NCI-H2171 (cell line): ENCODE measurements at places on chromosomes 5 and 9.

GRCh38 chr5:178454303-178454702 is 135.9 kb downstream of the COL23A1 start:
- no peak for DNase-seq

GRCh38 chr5:95725071-95725820 is 5.9 kb upstream of the RHOBTB3 start:
- DNase-seq, result no peak

DNA sequence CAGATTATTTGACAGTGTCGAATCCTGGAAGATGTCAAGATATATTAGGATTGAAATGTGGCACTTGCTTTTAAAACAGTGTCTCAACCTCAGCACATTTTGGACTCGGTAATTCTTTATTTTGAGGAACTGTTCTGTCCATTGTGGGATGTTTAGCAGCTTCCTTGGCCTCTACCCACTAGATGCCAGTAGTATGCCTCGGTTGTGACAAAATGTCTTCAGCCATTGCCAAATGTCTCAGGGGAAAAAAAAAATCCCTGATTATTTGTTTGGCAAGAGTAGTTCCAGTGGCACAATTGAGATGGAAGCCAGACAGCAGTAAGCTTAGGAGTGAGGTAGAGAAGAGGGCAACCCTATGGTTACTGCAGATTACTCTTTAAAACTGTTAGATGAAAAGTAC is 694.5 kb upstream of the RIOK2 start:
- no peak for DNase-seq

DNA sequence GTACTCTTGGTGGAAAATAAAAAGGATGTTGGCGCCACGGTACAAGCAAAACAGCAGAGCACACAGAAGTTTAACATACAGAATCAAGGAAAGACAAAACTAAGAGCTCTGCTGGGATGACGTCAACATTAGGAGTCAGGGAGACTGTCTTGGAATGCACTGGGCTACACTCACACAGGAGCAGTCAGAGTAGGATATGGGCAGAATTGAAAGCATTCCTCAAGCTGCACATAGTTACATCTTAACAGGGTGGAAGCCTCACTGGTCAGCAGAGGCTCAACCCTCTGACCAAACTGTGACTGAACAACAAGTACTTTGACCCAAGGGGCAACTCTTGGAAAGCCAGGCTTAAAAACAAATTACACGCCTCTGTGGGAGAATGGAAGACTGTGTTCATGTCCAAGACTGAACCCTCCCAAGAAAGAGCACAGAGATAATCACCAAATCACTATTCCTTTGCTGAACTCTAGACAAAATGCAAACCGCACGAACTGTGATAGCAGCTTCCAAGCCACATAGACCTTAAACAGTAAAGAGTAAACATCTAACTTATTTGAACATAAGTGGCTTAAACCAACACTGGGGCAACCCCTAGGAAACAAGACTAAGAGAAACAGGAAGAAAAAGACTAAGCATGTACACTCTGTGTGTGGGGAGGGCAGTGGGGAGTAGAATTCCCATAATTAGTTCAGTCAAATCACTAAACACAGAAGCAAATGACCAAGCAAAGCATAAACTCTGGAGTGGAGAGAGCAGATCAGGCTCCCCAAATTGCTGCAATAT is 772.7 kb downstream of the PRELID2 start:
- DNase-seq, result no peak

DNA sequence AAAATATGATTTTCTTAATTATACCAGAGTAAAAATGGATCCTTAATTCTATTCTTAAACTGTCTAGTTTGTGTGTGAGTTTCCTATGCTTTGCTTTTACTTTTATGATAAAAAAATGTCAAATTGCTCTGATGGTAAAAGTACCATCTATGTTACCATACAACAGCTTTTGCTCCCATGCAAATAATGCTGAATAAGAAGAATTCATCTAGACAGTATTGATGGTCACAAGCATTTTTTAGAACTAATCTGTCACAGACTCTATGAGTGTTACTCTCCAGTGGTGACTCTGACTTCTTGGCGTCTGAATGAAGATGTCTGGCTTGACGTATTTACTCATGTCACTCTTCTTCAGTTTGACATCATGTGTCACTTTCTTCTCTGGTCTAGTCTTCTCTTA is 608.1 kb upstream of the RORB start:
- DNase-seq, result no peak

- DNase-seq, result no peak
Measured at GRCh38 chr9:69805962-69806515, 14.6 kb upstream of the CFAP95 start.

GRCh38 chr9:109199676-109200075 is 32.6 kb upstream of the FRRS1L start:
- no peak for DNase-seq

DNA sequence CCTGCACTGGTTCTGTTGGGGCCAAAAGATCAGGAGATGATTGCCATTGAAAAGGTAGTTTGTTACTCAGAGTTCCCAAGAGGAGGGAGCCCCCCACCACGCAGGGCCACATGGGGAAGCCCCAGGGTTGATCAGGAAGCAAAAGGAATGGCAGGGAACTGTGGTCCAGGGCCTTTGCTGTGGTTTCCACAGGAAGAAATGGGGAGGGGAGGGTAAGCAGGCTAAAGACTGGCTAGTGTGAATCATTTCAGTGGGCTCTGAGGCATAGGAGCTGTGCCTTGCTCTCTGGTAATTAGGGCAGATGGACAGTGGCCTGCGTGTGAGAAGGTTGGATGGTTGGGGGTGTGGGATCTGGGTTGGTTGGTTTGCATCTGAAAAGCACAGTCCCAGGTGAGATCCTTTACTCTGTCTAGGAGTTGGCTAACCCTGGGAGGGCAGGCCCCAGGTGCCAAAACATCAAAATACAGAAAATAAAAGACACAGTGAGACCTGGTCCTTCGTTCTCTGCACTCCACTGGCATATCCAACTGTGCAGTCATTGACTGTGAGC is 66.1 kb downstream of the PTPDC1 start:
- no peak for DNase-seq

DNA sequence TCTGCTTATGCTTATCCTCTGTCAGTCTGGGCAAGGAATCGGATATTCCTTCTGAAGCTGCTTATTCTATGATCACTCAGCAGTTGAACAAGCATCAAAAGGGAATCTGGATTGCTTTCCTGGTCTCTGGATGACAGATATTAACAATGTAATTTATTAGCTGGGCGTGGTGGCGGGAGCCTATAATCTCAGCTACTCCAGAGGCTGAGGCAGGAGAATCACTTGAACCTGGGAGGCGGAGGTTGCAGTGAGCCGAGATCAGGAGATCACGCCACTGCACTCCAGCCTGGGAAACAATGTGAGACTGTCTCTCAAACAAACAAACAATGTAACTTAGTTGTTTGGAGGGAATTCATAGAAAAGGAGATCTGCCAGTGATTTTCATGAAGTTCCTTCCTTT is 45.4 kb downstream of the DMRT1 start:
- DNase-seq, result no peak

GRCh38 chr5:1660511-1660910 is 136.8 kb upstream of the LPCAT1 start:
- DNase-seq, result no peak

DNA sequence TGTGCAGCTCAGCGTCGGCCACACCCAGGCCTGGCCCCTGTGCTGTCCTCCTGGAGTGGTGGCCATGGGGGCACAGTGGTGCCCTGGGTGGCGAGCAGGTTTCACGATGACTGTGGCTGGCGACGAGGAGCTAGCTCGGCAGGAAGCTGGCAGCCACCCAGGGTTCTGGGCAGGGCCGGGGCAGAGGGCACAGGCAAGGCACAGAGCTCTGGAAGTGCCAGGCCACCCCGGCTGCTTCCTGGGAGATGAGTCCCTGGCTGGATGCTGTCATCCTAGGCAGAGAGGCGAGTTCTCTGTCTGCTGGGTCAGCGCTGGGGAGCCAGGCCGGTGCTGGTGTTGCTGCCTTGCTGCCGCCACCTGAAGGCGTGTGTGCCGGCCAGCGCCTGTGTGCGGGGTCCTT is 51.7 kb downstream of the RXRA start:
- no peak for DNase-seq

- DNase-seq, result no peak
Measured at GRCh38 chr9:72313507-72313906, 51.5 kb downstream of the ZFAND5 start.

GRCh38 chr9:88418715-88419540 is 30.7 kb downstream of the SPIN1 start:
- DNase-seq, result no peak

- DNase-seq, result no peak
Measured at GRCh38 chr5:37002176-37002751, 125.7 kb downstream of the NIPBL start.

GRCh38 chr9:97853056-97853843 is at the start of gene FOXE1:
Gene FOXE1 (plus strand): TSS chr9:97853226. CDS start chr9:97853915, 689 bp downstream.
- DNase-seq, result no peak

DNA sequence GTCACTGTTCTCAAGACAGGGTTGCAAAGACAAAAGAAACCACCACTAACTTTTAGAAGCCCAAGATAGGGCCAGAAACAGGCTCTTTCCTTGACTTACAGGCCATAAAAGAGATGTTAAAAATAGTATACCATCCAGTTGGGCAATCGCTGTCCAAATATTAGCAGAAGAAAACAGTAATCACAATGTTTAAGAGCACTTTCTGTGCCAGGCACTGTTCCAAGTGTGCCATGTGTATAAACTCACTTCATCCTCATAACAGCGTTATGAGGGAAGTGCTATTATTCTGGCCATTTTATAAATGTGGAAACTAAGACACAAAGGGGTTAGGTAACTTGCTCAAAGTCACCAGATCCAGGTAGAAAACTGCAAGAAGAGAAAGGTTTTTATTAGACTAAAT is 111.7 kb downstream of the KCNN2 start:
- no peak for DNase-seq

- no peak for DNase-seq
Measured at GRCh38 chr5:112532654-112533360, 113.7 kb upstream of the EPB41L4A start.

DNA sequence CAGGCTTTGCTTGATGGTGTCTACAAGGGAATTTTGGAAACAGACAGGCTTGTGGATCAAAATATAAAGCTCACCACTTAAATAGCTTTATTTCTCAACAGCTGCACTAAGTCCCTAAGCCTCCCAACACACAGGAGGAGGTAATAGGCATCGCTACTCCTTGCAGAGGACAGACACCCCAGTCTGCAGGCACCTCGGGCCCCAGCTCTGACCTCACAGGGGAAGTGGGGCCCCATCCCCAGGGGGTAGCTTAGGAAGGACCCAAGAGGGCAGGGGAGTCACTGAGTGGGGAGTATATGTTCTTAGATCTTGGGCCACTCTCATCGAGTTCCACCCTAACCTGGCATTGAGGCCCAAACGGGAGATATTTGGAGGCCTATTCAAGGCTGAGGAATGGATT is 66.7 kb upstream of the XPA start:
- no peak for DNase-seq

DNA sequence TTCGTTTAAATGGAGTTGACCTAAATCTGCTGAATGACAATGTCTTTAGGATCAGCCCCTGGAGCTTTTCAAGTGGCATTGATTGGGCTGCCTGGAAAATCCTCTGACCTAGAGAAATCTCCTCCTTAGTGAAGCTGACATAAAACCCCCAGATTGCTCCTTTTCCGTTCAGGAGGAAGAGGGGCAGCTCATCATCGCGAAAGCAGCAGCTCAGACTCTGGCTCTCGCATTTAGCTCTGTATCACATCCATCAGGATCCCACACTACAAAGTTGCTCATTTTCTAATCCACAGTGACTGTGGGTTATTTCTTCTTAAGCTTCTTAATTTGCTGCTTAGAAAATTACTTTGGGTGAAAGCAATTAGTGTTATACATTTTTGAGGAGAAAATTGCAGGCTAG is 373.7 kb downstream of the ENC1 start:
- no peak for DNase-seq

DNA sequence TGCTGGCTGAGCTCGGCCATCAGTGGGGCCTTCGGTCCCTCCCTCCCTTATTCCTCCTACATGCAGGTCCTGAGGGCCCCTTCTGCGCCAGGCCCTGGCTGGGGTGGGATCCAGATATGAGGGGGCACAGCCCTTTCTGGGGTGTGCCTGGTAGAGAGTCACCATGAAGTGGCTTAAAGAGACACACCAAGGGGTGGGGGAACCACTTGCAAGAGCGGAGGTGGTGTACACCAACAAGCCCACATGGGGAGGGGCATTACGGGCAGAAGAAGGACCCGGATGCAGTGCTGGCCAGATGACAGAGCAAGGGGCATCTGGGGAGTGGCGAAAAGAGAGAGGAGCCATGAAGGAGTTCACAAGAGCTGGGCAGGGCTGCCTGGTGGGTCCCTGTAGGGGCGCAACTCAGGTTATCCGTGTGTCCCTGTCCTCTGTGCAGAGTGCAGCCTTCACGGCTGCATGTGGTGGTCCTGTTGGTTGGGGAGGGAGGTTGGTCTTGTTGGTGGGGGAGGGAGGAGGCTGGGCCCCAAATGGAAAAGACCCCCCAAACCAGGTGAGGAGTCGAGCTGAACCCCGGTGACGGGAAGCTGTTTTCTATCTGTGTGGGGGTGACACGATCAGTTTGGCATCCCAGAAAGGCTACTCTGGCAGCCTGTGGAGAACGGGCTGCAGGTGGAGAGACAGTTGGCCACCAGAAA is 158.1 kb downstream of the DAB2IP start:
- no peak for DNase-seq

DNA sequence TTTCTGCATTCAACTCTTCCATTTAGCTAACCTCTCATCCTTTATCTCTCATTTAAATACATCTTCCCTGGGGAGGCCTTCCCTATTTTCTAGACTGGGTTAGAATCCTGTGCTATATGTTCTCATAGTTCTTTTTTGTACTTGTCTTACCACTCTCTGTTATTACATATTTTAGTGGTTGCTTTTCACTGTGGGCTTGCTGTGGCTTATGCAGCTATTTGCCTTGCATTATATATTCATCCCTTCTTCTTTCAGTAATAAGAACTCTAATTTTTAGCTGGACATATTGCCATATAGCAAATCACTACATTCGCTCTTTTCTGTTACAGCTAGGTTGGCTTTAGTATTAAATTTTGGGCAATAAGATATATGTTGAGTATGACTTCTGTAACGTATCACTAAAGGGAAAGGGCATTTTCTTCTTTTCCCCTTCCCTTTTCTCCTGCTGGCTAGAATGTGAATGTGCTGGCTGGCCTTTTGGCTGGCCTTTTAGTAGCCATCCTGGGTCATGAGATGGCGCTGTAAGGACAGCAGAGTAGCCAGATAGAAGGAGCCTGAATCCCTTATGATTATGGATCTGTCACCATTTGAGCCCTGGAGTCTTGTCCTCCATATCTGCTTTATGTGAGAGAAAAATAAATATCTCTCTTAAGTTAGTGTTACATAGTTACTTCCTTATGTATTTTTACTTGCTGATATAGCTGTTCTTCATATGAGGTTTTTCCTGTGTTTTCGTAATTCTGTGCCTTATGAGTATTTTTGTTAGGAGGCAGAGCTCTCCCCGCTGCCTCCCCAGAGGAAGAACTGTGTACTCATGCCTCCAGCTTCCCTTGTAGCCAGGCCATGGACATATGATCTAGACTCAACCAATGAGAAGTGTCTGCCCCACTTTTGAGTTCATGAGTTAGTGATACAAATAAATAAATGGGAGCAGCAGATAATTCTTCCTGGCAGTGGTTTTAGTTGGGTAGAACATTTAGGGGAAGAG is 65.8 kb downstream of the NDUFAF2 start:
- DNase-seq, result no peak
